ENCODE measurements at places on chromosomes 6 and 20.

- DNase-seq, result no peak
These were observed 122.8 kb upstream of the DST start for GRCh38 chr6:56765494-56765893.

DNA sequence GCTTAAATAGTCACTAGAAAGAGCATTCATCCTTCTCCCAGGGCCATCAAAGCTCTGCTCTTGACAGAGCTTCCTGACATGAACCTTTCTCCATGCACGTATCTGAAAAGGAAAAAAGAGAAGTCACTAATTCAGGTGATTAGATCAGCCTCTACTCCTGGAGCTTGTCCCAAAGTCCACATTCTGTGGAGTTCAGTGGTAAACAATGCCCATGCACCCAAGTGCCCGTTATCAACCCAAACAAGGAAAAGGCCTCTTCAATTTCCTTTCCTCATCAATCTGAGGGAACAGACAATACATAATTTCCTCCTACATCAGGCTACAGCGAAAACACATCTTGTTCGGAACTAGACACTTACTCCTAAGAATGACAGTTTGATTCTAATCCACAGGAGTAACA, 129.2 kb upstream of the PCSK2 start:
- no peak for DNase-seq

GRCh38 chr20:9198460-9198859, 129.6 kb downstream of the PLCB4 start:
- no peak for DNase-seq

GRCh38 chr6:27472182-27472616, 706 bp downstream of the ZNF184 start:
- DNase-seq, result no peak

DNA sequence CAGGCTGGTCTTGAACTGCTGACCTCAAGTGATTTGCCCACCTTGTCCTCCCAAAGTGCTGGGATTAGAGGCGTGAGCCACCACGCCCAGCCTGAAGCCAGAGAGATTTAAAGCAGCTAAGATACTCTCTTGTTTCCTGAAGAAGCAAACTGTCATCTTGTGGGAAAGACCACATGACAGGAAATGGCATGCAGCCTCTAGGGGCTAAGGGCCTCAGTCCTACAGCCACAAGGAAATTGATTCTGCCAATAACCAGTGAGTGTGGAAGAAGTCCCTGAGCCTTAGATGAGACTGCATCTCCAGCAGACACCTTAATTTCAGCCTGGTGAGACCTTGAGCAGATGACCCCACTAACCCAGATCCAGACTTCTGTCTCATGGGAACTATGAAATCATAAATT, 40.9 kb downstream of the KIZ start:
- DNase-seq, result no peak

- no peak for DNase-seq
These were observed 64.3 kb downstream of the ANKS1A start for GRCh38 chr6:34953061-34954025.

DNA sequence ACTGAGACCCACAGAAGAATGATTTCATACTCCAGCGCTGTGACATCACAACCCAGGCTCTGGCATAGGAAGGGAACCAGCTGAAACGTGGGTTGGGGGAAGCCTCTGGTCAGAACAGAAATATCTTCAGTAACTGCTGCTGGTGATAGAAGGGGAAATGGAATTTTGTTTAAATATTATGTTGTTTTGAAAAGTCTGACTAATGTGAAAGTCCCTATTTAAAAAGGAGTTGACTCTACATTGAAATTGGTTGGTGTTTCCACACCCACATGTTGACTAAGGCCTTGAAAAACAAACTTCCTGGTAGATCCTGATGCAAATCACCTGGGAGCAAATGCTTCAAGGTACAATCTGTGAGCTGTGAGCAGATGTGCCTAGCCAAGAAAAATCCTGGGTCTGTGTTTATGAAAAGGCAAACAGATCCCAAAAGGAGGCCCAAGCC, 24.5 kb upstream of the TCP11 start:
- no peak for DNase-seq

DNA sequence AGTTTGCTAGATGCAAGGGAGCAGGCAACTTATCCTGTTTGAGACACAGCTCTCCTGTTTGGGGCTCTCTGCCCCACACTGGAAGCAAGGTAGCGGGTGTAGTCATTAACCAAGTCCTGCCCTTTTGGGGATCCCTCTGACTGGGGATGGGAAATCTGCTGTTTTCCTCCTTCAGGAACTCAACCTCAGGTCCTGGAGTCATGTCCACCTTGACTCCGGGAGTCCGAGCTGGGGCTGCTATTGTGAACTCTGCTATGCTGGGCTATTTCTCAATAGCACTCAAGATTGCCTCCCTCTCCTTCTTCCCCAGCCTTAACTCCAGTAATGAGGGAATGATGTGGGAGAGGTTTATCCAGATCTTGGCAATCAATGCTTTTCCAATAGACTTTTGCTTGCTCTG, 54.1 kb upstream of the CHD6 start:
- DNase-seq, result no peak

DNA sequence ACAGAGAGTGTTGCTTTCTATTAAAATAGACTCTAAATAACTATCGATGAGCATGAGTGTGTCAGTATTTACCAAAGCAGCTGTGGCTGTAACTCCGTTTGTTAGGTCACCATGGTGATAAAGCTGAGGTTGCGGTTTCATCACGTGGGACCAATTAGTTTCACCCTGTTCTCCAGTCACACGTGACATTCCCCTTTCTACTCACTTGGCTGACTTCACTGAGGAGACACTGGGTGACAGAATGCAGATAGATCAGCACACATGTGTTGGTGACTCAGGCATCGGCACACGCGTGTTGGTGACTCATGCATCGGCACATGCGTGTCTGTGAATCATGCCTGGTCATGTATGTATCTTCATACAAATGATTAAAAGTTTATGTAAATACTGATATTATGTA, 285.4 kb downstream of the THBS2 start:
- peak; percentile 55 for DNase-seq

DNA sequence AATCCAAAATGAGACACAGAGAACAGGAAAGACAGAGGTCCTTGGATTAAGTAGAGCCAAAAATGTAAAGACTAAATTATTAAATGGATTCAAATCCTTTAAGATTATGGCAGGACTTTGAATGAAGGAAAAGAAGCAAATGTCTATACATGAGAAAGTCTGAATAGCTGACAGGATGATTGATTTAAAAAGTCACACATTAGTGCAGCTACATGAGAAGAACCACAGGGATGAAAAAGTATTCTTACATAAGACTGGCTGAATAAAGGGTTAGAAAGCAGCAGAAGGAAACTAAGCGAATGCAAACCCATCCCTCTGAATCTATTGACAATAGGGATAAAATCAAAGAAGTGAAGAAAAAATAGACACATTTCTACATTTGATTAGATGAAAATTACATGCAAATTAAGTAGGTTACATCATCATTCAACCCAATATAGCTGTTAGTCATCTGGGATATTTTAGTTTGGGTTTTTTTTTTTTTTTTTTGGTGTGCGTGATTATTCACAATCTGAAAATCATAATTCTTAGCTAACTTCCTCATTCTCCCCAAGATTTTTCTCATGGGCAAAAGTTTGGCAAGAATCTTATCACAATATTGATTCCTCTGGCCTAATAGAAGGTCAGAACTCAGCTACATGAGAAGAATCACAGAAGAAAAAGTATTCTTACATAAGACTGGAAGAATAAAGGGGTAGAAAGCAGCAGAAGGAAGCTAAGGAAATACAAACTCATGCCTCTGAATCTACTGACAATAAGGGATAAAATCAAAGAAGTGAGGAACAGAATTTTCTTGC, 845.4 kb downstream of the HACE1 start:
- DNase-seq, result no peak

DNA sequence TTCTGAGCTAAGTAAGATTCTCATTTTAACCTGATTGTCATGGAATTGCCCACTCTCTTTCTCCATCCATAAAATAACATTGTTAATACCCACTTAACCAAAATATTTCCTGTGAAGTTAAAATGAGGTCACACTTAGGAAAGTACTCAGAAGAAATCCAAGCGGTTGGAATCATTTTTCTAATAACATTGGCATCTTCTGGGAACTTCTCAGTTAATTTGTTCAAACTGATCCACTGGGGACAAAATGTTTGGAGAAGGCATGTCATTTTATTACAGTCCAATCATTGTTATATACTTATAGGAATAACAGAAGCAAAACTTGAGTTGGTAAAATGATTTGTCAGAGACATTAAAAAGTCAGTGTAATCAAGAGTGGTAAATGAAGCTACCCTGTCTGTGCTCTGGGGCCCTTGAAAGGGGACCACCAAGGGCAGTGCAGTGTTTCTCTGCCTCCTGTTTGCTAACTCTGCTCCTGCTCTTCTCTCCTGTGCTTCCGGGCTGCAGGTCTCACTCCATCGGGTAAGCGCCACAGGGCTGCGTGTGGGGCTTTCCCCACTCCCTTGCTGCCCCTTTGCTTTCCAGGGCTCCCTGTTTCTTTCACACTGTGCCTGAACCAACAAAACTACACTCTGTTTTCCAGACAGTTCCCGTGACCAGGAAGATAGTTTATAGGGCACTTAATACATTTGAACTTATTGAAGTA, 50.1 kb downstream of the HDDC2 start:
- DNase-seq, result no peak

GRCh38 chr6:71531006-71531405, 242.4 kb downstream of the OGFRL1 start:
- no peak for DNase-seq

DNA sequence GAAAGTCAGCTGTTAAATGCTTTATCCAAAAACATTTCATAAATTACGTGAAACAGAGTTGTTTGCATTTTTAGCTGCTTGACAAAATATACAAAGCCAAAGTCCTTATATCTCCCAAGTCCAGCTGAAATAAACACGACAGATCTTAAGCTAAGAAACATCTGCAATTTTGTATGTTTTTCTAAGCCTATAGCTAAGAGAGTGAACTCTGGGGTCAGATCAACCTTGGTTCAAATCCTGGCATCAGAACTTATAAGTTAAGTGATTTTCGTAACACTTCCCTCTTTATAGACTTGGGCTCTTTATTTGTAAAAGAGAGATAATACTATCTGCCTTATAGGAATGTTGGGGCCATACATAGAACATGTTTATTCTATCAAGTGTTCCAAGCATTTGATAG, 176.7 kb downstream of the PTPRK start:
- DNase-seq, result no peak

DNA sequence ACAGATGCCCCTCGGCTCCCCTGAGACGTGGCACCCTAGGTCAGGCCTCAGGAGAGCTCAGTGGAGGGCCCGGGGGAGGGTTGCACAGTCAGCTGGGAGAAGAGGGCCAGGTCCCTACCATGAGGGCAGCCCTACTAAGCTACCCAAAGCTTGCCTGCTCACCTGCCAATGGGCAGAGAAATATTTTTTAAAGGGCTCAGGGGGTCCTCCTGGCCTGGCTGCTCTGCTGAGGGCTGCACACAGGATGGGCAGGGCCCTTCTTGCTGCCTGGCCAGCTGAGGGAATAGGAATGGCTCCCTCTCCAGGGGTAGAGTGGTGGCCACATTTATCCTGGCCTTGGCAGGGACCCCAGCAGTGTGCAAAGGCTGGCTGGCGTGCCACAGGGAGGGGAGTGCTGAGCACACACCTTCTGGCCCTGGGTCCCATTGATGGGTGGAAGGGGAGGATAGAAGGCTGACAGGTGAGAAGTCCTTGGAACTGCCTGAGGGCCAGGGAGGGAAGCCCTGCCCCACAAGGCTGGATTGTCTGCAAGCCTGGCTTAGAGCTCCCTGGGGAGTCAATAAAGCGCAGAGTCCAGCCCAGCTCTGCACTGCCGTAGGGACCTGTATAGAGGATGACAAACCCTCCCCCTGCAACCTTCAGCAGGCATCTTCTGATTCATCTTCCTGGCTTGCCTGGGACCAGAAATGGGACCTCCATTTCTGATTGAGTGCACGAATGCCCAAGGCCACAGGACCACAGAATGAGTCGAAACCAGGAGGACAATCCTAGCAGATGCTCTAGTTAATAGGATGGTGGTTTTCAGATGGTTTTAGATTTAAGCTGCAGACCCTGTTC, 62.1 kb downstream of the NOL4L start:
- no peak for DNase-seq

DNA sequence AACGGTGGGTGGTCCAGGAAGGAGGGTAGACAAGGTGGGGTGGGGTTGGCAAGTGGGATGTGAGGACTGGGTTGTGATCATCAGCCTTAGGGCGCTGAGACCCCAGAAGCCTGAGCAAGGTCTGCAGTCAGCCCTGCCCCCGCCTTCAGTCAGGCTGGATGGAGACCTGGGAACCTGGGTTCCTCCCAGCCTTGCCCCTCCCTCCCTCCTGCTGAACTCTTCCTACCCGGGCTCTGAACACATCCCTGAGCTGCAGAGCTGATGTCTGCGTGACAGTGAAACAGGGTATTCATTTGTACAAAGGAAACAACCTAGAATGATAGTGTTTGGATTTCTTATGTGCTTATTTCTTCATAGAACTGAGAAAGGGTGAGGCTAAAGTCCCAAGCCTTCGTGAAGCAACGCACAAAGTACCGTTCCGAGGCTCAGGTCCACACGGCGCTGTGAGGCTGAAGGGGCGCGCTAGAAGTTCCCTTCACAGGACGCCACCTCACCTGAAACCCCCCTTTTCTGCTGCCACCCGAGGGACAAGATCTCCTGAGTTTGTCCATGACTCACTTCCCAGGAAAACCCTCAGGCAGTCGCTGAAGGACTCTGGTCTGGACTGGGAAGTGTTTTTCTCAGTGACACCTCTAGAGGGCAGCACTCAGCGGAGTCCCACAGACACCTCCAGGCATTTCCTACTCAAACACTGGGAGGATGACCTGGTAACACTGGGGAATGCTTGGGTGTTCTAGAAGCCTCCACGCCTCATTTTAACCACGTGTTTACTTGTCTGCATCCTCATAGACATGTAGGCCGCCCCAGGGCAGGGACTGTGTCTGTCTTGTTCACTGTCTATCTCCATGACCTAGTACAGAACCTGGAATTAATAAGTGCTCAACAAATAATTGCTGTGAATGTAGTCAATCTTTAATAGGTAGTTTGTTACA, 1.2 kb downstream of the GSTA5 start:
- no peak for DNase-seq

- no peak for DNase-seq
These were observed 12.7 kb downstream of the BCL2L1 start for GRCh38 chr20:31709939-31710338.

GRCh38 chr6:111651185-111652034, 45.7 kb upstream of the TRAF3IP2 start:
- no peak for DNase-seq

DNA sequence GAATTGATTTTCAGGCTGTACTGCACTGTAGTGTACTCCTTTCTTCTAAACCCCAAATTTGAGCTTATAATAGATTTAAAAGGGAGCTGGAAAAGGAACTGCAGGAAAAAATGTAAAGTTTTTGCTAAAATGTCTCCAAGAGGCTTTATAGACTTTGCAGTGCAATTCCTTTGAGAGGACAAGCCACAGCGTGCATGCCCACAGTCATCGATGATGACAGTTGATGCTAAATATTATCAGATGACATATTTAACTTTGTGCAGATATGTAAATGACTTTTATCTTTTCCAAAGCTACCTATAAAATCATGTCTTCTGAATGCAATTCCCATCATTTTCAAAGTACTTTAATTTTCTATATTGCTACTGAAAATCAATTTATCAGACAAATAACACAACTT, 24.3 kb upstream of the HDGFL1 start:
- no peak for DNase-seq

GRCh38 chr6:33882154-33882553, 78.4 kb upstream of the MLN start:
- no peak for DNase-seq
